T-cell (primary cell): ENCODE measurements at places on chromosomes 16 and 17.
A peak's percentile ranks its signal among the peaks of the same experiment; 100 is the strongest.

GRCh38 chr16:11676799-11677198 is 8.5 kb downstream of the SNN start:
- no peak for DNase-seq

GRCh38 chr17:11986179-11986941 is 10.9 kb downstream of the ZNF18 start:
- DNase-seq: no peak

- peak; percentile 10 for DNase-seq
Measured at GRCh38 chr16:24036614-24037013, 200.8 kb downstream of the PRKCB start.

GRCh38 chr16:30846649-30847402 is 47.1 kb downstream of the BCL7C start:
- no peak for DNase-seq

DNA sequence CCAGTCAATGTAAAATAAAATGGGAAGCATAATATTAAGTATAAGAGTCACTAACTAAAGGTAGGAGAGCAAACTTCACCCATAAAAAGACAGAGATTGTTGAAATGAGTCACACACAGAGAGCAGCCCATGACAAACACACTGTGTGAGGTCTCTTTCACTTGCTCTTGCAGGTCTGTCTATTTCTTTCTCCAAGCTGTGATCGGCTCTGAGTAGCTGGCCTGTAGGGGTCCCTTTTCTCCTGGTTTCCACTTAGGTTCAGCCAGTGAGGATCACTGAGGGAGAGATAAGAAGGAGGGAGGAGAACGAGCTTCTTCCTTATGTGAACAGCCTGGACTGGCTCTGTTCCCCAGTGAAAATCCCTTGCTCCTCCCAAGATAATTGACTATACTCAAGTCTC is 133.7 kb upstream of the HS3ST3A1 start:
- DNase-seq: no peak

DNA sequence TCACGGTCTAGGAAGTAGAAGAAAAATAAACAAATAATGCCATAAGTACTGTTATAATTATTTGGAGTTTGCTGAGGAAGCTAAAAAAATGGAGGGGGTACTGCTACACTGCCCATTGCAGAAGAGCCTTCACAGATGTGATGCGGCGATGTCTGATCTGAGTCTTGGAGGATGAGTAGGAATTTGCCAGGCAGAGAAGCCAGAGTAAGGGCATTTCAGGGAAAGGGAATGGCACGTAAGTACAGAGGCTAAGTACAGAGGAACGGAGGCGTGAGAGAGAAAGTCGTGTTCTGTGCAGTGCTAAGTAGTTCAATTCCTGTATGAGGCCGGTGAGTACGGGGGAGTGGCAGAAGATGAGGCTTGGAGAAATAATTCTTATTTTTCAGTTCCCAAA is 741 bp upstream of the GRB2 start:
- DNase-seq: no peak

DNA sequence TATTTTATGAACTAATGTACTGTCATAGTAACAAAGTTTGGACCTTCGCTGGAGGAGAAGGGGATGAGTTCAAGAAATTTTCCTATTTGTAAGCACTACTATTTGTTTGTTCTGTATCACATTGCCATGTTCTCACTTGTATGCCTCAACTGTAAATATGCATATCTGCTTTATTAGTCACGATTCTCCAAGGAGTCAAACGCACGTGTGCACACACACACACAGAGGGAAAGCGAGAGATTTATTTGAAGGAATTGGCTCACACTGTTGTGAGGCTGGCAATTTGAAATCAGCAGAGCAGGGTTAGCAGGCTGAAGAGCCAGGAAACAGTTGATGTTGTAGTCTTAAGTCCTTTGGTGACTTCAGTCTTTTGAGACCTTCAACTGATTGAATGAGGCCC is 24.9 kb upstream of the MYH2 start:
- no peak for DNase-seq

- no peak for DNase-seq
Measured at GRCh38 chr17:82160075-82160474, 52.6 kb downstream of the CCDC57 start.
